ENCODE measurements at places on chromosomes 1 and 21.

GRCh38 chr21:15022608-15023261, 42.1 kb downstream of the NRIP1 start:
- no peak for DNase-seq

- no peak for DNase-seq
Observed at GRCh38 chr1:37068260-37068659, 33.9 kb upstream of the GRIK3 start.

- no peak for DNase-seq
Observed at GRCh38 chr21:46127239-46128105, 27.9 kb downstream of the FTCD start.

- no peak for DNase-seq
Observed at GRCh38 chr1:116579259-116579875, 8.5 kb upstream of the CD58 start.

- DNase-seq: no peak
Observed at GRCh38 chr1:204932573-204932909, 61.9 kb downstream of the NFASC start.

GRCh38 chr1:24635195-24635843, 7.8 kb upstream of the SRRM1 start:
- DNase-seq: no peak

DNA sequence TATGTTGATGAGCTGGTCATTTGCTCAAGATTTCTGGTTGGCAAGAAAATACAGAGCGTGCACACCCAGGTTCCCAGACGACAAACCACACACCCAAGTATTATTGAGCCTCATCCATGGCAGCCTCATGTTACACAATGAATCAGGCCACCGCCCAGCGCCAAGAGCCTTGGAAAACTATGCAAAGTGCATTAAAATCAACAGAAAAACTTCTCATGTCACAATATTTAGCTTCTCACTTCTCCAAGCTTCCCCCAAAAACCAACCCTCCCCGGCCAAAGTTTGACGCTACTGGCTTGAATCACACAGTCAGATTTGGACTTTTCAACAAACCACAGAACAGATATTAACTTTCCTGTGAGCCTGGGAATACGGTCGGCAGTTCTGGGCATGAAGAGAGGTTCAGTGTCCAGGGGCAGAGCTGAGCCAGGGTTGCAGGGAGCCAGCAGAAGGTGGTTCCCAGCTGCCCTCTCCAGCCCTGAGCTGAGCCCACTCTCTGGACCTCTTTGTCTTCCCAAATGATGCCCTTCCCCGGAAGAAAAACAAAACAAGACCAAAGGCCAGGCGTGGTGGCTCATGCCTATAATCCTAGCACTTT, 71.1 kb downstream of the SETD4 start:
- no peak for DNase-seq

GRCh38 chr1:155872527-155872926, 13.2 kb downstream of the SYT11 start:
- no peak for DNase-seq

DNA sequence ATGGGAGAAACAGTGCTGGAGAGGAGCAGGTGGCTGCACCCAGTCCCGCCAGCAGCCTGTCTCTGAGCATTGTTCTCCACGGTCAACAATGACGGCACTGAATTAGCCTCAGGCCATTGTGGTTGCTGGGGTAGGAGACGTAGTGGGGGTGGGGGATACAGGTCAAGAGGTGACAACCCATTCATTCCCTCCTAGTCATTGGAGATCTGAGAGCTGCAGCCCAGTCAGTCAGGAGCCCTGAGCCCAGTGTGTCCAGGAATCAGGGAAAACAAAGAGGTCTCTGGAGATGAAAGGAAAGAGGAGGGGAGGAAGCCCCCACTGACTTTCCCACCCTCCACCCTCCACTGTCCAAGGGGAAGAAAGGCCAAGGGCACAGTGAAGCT, 15.3 kb downstream of the SMIM12 start:
- DNase-seq: peak; percentile 62

DNA sequence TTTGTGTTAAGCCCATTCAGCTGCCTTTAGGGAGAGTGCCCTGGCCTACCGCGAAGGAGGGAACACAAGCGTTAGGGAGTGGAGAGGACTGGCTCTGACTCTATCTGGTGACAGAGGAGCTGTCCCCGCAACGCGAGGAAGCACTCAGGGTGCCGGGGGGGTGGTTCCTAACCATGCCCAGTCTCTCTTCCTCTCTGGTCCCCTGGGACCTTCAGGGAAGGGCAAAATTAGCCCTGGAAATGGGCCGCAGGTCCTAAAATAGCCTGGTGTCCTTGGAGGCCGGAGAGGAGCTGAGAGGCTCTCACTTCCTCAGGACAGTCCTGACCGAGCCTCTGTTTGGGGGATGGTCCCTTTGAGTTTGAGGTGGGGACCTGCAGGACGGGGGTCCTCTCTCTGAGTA, 5.8 kb downstream of the SLC45A1 start:
- DNase-seq: no peak

DNA sequence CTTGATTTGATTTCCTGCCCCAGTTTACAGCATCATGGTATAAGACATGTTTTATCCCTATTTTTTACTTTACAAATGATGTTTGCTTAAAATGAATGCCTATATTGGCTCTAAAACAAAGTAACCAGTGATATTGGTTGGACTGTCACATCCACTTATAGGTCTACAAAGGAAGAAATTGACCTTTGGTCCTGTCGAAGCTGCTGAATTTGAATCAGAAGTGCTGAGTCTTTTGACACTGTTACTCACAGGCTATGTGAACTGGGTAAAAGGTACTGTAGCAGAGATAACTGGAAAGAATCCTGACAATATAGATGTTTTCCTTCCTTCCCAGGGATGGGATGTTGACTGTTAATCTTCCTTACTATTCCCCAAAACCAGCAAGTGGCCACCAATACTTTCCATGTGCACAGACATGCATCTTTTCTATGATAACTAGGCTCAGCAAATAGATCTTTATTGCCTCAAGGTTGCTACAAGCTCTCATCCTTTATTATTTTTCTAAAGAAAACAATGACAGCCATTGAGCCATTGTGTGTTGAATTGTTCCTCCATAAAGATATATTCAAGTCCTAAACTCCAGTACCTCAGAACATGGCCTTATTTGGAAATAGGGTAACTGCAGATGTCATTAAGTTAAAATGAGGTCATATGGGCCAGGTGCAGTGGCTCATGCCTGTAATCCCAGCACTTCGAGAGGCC, 175.9 kb upstream of the NR5A2 start:
- DNase-seq: peak; percentile 13

DNA sequence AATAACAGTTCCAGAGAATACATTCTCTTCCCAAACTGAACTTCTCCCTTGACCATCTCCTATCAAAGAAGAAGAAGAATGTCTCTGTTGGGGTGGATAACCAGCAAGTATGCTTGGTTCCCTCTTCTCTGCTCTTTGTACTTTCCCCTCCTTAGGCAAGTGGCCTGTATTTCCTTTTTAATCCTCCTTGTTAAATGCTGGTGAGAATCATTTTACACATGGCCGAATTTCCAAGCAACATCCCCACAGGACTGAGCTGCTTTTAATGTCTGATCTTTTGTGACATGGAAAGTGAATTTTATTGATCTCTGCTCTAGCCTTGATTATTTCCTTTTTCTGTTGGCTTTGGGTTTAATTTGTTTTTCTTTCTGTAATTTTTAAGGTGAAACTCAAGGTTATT, 336.7 kb downstream of the DUSP10 start:
- no peak for DNase-seq

DNA sequence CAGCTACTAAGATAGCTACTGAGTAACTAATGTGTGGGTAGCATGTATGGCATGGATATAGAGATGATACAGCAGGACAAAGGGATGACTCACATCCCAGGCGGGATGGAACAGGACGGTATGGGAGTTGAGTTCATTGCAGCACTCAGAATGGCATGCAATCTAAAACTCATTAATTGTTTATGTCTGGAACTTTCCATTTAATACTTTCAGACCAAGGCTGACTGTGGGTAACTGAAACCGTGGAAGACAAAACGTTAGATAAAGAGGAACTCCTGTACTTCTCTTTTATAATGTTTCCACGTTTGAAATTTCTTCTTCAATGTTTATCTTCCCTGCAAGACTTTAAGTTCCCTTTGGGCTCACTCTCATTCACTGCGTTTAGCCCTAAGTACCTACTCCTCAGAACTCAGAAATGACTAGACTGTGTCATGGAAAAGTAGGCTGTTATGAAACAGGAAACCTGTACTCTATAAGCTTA, 151.9 kb downstream of the MAGI3 start:
- no peak for DNase-seq

GRCh38 chr1:10710489-10710888, 86.0 kb downstream of the CASZ1 start:
- DNase-seq: no peak

- no peak for DNase-seq
Observed at GRCh38 chr1:58764294-58764978, 19.4 kb downstream of the JUN start.

DNA sequence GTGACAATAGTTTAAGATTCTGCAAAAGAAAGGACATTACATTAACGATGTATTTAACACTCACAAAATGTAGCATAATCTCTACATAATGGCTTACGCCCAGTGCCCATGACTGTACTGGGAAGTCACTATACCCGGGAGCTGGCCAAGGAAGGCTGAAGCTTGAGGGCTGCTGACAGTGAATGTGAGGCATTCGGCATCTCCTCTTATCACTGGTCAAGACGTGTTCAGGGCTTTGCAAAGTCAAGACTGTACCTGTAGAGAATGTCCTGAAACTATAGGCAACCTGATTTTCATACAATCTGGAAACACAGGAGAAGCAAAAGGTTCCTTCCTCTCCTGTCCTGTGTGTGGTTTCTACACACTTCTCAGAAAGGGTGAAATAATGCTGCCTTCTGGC, 12.7 kb upstream of the IFNGR2 start:
- DNase-seq: no peak

DNA sequence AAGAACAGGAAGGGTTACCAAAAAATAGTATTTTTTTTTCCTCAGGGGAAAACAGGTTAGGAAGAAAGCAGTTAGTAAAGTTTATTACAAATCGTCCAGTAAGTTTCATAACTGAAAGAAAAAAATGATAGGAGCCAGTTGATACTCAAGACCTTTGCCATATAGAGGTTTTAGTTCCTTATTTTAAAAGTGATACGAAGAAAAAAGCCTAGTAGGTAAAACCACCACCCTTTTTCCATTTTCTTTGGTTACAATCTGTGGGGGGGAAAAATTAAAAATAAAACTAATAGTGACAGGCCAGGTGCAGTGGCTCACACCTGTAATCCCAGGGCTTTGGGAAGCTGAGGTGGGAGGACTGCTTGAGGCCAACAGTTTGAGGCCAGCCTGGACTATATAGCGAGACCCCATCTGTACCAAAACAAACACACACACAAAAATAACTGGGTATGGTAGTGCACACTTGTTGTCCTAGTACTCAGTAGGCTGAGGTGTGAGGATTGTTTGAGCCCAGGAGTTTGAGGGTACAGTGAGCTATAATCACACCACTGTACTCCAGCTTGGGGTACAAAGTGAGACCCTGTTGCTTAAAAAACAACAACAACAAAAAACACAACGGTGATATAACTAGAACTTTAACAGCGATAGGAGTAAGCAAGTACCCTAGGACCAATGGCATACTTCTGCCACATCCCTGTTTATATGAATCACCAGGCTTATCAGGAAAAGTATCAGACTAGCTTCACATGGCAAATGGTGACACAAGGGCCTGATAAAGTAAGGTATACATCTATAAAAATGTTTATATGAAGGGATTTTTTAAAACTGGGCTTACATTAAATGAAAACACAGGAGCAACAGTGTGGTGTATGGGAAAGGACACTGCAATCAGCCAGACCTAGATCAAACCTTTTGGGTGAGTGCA, 5.4 kb downstream of the TMEM59 start:
- DNase-seq: no peak

DNA sequence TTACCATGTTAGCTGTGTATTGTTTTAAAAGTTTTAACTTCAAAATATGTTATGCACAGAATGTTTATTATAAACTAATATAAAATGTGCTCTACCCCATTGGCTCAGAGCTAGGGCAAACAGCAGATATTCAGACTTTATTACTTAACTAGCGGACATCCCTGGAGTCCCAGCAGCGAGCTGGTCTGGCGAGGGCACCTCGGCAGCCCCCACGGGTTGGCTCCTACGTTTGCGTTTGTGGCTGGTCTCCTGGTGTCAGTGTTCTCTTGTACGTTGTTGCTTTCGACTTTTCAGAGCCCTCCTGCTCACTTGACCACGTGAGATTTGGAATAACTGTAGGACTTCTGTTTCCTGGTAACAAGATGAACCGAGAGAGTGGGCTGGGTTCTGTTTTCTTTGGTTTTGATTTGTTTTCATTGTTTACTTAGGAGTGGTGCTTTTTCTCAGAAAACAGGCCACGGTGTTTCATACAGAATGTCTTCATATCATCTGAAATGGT, 44.5 kb downstream of the CBS start:
- DNase-seq: no peak

GRCh38 chr1:32858791-32859190, 11.9 kb downstream of the FNDC5 start:
- DNase-seq: no peak

GRCh38 chr1:15833069-15833679, 14.3 kb upstream of the SPEN start:
- no peak for DNase-seq

DNA sequence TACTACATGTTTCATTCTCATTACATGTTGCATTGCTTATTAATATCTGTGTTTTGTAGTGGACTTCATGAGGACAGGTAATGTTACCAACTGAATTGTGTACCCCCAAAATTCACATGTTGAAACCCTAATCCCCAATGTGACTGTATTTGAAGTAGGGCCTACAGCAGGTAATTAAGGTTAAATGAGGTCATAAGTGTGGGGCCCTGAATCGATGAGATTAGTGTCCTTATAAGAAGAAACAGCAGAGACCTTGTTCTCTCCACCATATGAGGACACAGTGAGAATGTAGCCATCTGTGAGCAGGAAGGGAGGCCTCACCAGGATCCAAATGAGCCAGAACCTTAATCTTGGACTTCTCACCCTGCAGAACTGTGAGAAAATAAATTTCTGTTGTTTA, 15.0 kb upstream of the IFNAR1 start:
- no peak for DNase-seq

- DNase-seq: no peak
Observed at GRCh38 chr21:38036016-38036415, 119.8 kb upstream of the KCNJ6 start.

DNA sequence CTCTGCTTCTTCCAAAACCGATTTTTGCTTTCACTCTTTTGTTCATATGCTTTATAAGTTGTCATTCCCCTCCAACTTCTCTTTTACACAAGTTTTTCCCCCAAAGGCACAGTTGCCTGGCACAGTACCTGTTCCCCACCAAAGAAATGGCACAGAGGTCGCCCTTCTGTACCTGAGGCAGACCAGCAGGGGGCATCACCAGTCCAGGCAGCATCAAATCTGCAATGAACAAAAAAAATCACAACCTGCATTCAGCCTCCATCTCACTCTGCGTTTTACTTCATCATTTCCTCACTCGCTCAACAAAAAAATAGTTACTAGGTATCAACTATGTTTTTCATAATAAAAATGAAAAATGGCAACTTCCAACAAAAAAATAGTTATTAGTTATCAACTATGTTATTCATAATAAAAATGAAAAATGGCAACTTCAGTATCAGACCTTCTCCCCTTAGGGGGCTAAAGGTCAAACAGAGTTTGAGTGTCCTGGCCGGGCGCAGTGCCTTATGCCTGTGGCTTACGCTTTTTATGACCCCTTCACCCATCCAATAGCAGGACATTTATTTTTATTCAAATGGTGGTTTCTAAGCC, 4.1 kb downstream of the EIF2D start:
- peak; percentile 67 for DNase-seq
